Endothelial cell (in vitro differentiated cells): ENCODE measurements at places on chromosomes 6 and 20.

GRCh38 chr20:7503501-7503900 lies 436.8 kb downstream of the HAO1 start:
- DNase-seq = no peak

GRCh38 chr6:163064397-163064796 lies 336.6 kb downstream of the PACRG start:
- DNase-seq = no peak

GRCh38 chr6:6654599-6655575 lies 66.4 kb downstream of the LY86 start:
- no peak for DNase-seq

DNA sequence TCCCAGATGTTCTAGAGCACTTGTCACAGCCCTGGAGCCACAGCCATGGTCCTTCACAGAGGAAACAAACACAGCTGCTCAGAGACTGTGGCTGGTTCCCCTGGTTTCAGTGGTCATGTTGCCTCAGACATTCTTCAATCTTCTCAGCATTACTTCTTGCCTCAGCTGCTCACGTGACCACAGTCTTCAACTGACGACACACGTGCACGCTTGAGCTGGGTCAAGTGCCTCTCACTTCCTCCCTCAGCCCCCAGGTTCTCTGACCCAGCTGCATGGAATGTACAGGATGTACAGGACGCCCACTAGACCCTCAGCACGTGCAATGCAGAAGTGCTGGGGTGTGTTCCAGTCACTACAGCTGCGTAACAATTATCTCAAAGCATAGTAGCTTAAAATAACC lies 159.8 kb upstream of the GGTLC1 start:
- no peak for DNase-seq

DNA sequence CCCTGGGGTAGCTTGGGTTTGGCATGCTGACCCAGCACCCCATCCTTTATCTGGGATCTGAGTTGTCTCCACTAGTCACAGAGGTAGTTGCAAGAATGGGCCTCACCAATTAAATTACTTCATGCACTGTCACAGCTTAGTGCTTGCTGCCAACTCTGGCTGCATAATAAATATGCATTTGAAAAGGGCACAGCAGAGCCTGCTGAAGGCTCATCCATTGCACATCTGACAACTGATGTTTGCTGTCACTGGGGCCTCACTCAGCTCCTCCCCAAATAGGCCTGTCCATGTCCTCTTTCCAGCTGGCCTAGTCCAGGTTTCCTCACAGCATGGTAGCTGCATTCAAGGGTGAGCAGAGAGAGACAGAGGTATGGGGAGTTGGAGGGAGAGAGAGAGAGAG lies 13.3 kb upstream of the NXT1 start:
- DNase-seq = no peak

- no peak for DNase-seq
Observed at GRCh38 chr20:47133809-47134456, 222.6 kb downstream of the ZMYND8 start.

GRCh38 chr6:79733388-79733787 lies 102.3 kb downstream of the SH3BGRL2 start:
- DNase-seq = no peak

DNA sequence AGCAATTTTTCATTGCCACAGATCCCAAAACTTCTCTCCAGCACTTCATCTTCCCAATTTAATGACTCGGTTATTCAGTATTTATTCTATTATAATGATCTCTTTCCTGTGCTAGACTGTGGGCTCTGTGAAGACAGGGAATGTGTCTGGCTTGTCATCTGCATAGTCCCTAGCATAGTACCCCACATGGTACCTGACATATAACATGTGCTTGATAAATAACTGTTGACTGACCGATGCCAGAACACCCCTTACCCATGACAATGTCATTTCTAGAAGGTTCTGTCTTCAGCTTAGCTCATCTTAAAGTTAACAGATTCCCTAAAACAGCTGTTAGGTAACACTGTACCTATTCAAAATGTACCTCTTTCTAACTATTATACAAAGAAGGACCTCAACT lies 3.6 kb downstream of the PXMP4 start:
- no peak for DNase-seq

DNA sequence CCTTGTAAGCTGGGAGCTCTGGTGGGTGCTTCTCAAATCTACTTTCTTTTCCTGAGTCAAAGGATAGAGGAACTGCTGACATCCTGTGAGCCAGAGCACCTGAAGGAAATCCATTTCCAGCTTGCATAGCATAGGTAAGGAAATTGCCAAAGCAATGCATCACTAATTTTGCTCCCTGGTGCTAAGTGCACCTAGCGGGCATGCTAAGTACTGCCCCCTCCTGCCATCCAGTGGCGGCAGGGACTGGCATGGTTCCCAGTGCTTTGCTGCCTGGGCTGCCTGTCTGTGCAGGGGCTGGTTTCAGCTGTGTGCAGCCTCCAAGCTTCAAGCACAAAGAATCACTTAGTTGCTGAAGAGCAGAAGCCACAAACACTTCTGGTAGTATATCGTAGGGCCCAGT lies 63.9 kb downstream of the FARS2 start:
- DNase-seq = peak; percentile 31

GRCh38 chr20:1761116-1761515 lies 103.5 kb upstream of the SIRPG start:
- DNase-seq = no peak

DNA sequence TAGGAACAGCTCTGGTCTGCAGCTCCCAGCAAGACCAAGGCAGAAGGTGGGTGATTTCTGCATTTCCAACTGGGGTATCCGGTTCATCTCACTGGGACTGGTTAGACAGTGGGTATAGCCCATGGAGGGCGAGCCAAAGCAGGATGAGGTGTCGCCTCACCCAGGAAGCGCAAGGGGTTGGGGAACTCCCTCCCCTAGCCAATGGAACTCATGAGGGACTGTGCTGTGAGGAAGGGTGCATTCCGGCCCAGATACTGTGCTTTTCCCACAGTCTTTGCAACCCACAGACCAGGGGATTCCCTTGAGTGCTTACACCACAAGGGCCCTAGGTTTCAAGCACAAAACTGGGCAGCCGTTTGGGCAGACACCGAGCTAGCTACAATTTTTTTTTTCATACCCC lies 21.8 kb downstream of the HDDC2 start:
- no peak for DNase-seq

- no peak for DNase-seq
Observed at GRCh38 chr6:159085396-159085895, 40.7 kb upstream of the TAGAP start.

DNA sequence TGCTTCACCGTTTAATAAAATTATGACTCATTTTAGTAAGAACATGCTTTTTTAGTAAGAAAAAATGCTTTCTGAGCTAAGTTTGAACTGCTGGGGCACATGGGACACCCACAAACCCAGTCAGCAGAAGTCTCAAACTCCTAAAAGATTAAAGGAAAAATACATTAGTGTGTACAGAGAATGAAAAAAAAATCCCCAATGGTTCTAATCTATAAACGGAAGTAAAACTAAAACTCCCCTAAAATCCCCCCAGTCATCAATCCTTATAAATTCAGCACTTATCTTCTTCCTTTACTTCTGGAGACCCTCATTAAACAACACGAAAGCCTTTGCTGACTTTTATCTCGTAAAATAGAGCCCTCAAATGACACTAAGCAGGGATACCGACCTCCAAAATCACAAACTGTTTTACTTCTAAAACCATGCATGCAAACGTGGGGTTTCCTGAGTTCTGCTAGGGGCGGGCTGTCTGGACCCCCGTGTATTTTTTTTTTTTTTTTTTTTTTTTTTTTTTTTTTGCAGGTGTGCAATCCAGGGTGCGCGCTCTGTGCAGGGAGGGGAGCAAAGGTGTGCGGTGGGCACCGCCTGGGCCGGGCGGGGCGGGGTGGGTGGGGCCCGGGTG lies 1.1 kb upstream of the MYB start:
- no peak for DNase-seq

GRCh38 chr20:37726321-37726720 lies 32.5 kb downstream of the CTNNBL1 start:
- DNase-seq = no peak

DNA sequence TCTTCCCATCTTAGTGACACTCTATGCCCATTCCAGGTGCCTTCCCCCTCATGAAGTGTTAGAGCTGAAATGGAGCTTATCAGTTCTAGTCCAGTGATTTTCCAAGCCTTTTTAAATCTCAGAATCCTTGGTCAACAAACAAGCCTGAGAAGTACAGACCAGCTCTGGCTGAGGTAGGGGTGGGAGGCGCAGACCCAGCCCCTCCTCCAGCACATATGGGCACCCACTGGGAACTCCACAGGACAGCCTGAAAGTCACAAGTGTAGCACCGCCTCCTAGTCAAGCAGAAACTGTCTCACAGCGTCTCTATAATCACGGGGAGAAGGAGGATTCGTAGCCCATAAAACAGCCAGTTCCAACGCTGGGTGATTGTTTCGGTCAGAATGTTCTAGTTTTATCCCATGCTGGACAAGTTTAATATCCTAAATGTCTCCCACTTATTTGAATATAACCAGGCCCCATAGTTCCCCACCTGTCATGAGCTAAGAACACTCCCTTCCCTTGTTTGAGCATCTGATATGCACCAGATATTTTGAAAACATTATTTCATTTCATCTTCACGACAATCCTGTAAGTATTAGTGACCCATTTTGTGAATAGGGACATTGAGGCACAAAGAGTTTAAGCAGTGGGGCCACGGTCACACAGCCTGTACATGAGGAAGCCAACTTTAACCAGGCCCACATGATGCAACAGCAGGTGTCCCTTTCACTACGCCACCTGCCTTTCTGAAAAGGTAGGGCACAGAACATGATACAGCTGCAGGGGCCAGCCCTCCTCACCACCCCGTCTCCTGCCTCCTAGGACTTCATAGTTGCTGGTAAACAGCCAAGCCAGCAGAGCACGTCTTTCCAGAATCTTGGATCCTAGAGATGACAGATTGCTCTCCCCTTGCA lies 40.1 kb downstream of the TRAF3IP2 start:
- DNase-seq = no peak

DNA sequence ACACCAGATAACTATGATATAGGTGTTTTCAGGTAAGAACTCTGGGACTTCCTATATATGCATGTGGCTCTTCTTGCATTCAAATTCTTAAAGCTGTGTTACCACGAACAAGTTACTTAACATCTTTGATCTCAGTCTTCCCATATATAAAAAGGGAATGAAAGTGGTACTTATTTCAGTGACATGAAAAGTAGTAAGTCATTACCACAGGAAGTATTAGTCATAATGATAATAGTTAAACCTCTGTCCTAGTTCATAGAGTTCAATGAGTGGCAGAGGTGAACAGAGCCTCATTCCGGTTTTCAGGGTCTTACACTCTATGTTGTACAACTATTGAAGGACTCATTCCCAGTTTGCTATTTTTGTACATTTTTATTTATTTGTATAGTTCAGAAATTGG lies 237.0 kb downstream of the NKAIN2 start:
- no peak for DNase-seq

DNA sequence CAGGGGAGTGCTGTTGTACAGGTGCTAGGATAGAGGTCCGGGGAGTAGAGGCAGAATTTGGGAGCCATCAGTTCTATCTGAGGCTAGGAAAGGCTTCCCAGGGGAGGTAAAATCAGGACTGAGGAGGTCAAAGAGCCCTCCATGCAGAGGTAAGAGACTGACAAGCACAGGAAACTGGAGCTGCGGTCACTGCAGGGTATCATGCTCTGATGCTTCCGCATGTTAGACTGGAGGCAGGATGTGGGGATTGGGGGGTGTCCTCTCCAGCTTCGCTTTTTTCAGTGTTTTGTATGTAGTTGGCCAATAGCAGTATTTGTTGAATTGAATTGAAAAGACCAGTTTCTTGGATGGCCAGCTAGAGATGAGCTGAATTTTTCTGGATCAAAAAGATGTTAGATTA lies 87.8 kb downstream of the SLC22A3 start:
- no peak for DNase-seq

DNA sequence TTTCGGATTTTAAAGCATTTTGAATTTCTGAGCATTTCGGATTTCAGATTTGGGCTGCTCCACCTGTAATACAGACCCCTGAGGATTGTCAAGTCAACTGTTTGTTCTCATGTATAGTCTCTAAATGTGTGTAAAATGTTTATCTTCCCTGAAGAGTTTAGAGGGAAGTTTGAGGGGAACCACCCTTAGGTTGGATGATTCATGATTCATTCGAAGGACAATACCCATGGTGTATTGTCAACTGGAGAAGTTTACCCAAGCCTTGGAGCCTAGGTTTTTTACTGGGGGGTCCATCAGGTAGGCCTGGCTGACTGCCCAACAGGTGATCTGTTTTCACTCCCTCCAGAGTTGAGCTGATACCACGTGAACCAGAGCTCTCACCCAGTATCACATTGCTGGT lies 18.9 kb downstream of the GSTA4 start:
- no peak for DNase-seq

DNA sequence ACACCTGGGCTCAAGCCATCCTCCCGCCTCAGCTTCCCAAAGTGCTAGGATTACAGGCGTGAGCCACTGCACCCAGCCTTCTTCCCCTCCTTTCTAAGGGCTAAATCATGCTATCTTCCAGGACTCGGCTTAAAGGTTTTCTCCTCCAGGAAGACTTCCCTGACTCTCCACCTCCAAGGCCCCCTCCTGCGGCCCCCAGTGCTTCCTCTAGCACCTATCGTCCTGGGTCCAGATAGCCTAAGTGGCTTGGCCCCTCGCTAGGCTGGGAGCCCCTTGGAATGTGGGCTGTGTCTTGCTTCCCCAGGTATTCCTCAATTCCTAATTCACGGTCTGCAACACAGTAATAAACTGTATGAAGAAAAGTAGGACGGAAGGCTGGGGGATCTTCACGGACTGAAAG lies 36.7 kb downstream of the PIM1 start:
- DNase-seq = no peak

GRCh38 chr6:157271911-157272310 lies 51.4 kb downstream of the TMEM242 start:
- DNase-seq = no peak

- DNase-seq = peak; percentile 42
Observed at GRCh38 chr6:26022132-26022472, 59.5 kb downstream of the TRIM38 start.

GRCh38 chr20:24388828-24389380 lies 80.5 kb upstream of the SYNDIG1 start:
- DNase-seq = no peak

- no peak for DNase-seq
Observed at GRCh38 chr6:116060572-116061283, at the start of gene FRK. FRK (minus strand) TSS chr6:116060891; CDS start chr6:116060311, 580 bp downstream.

DNA sequence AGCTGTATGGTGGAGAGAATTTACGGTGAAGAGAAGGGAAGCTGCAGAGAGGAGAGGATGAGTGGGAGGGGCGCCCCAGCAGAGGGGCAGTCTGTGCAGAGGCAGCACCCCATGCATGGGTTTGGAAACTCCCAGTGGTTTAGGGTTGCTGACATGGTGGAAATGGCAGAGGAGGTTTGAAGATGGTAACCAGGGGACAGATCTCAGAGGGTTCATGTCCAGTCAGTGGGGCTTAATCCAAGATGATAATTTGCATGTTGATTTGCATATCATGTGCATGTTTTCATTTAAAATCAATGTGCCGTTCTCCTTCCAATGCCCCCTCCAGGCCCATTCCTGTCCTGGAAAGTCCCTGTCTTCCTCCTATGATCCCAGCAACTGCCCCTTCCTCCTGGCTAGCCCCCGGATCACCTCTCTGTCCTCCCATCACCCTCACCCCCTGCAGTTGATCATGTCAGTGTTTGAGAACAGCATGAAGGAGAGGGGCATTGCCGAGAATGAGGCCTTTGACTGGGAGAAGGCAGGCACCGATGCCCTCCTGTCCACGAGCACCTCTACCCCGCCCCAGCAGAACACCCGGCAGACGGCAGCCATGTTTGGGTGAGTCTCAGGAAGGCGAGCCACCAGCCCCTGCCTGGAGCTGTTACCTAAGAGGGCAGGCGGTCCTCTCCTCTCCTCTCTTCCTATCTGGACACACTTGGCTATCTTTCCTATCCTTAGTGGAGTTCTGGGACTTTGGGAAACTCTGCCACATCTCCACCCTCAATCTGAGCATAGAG lies 14.3 kb downstream of the TTBK1 start:
- DNase-seq = no peak
